ENCODE measurements at places on chromosomes 16 and 17.

- DNase-seq = no peak
Measured at GRCh38 chr16:1081734-1082265, 9.3 kb downstream of the SSTR5 start.

- DNase-seq = no peak
Measured at GRCh38 chr16:57403965-57404817, at the start of gene CCL17. Gene CCL17, plus strand, starts transcription at chr16:57404767. Its CDS starts 9,166 bp downstream, at chr16:57413933.

- no peak for DNase-seq
Measured at GRCh38 chr16:88596483-88596882, 26.3 kb downstream of the ZC3H18 start.

DNA sequence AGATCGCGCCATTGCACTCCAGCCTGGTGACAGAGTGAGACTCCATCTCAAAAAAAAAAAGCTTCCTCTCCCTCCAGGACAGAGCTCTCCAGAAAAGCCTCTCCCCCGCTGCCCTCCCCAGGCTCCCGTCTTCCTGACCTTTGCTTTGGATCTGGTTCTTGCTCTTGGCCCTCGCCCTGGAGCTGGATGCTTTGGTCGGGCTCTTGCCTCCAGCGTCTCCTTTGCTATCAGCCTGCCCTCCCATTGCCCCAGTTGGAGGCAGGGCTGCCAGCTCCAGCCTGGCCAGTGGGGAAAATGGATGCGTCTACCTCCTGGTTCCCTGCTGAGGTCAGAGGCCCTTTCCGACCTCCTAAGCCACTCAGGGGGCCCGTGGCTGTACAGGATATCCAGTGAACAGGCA lies 35.9 kb downstream of the TRARG1 start:
- no peak for DNase-seq

DNA sequence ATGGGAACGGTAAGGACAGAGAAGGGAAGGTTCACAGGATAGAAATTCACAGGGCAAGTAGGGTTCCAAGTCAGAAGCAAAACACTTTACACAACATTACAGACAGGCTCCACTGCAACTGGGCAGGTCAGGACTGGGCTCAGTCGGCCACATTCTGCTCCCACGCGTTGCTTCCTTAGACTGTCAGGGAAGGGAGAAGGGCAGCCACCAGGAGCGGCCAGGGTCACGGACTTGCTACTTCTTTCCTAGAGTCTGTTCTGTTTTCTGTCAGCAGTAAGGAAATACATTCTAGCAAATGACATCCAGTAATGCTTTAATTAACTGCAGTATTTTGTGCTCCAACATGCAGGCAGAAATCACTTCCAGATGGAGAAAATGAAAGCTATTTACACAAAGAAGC lies 160.3 kb upstream of the RPH3AL start:
- DNase-seq = no peak

DNA sequence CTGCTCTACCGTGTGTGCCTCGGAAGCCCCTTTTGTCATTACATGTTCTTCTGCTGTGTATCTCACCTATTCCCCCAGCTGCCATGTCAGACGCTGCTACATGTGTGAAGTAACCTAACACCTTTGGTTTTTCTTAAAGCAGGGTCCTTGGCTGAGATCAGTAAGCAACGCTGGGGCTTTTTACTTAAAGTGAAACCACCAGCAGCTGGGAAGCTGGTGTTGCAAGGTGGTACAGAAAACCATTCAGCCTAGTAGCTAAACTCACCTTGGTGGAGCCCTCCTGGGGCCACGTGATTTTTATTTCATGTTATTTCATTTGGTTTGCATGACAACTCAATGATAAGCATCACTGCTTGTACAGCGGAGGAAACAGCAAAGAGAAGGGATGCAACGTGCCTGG lies 62.6 kb downstream of the PLCG2 start:
- DNase-seq = no peak

DNA sequence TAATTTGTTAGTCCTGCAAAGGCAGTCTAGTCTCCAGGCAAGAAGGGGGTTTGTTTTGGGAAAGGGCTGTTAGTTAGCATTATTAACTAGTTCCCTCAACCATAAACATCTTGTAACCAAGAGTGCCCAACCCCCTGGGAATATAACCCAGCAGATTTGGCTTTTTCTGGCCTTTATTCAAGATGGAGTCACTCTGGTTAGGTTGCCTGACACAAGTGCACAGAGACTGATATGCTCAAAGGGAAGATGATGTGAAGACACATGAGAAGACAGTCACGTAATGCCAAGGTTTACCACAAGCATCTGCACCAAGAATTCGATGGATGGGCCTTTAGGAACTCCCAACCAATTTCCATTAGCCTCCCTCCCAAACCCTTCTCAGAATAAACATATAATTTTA lies 3.9 kb upstream of the SCPEP1 start:
- DNase-seq = no peak

- DNase-seq = no peak
Measured at GRCh38 chr16:47578033-47578432, 116.9 kb downstream of the PHKB start.

- no peak for DNase-seq
Measured at GRCh38 chr17:34306466-34306865, 12.8 kb upstream of the CCL8 start.

- no peak for DNase-seq
Measured at GRCh38 chr16:50156590-50156989, 3.5 kb downstream of the TENT4B start.

- DNase-seq = no peak
Measured at GRCh38 chr16:6964679-6965078, 368.0 kb upstream of the RBFOX1 start.

DNA sequence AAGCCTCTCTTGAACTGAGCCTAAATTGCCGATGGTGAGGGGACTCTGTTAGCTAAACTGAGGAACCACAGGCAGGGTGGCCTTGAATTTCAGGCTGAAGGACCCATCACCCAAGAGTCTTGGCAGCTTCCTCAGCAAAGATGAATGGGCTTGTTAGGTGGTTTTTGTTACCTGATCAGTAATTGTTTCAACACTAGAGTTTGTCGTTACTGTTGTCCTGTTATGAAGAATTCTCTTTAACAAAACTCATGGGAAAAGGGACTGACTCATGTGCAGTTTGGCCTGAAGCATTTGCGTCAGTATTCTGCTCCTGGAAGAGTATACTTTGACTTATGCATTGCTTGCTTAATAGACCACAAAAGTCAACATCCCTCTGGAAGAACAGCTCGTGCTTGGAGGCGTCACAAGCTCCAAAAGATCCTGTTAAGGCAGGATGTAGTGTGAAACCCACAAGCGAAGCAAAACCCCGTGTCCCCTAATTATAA lies 206.0 kb downstream of the IRX3 start:
- no peak for DNase-seq

- no peak for DNase-seq
Measured at GRCh38 chr16:3356118-3356517, 429 bp downstream of the OR2C1 start.

DNA sequence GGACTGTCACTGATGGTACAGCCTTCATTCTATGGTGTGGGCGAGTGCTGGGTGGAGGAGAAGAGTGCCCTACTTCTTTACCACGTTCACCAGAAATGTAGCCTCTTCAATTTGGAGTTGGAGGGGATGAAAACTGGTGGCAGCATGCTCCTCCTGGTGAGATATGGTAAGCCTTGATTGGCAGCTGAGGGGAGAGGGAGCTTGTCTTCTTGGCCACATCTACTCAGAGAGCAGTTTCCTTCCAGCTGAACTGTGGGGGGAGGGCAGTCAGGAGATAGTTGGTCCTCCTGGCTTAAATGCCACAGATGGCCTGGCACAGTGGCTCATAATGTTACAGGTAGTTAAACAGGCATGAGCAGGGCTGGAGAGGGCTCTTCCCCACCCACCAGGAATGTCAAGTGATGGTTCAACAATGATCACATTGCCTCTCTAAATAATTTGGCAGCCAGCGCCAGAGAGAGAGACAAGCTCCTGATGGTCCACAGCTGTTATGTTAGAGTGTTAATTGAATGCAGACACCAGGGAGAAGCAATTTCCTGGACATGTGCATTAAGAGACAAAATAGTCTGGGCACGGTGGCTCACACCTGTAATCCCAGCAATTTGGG lies 9.0 kb upstream of the MAPK3 start:
- no peak for DNase-seq

GRCh38 chr17:74499992-74500391 lies 31.3 kb downstream of the CD300LB start:
- DNase-seq = no peak

- DNase-seq = no peak
Measured at GRCh38 chr17:2170023-2170422, 115.1 kb downstream of the HIC1 start.

- DNase-seq = no peak
Measured at GRCh38 chr16:87895641-87896141, 26.4 kb upstream of the SLC7A5 start.

DNA sequence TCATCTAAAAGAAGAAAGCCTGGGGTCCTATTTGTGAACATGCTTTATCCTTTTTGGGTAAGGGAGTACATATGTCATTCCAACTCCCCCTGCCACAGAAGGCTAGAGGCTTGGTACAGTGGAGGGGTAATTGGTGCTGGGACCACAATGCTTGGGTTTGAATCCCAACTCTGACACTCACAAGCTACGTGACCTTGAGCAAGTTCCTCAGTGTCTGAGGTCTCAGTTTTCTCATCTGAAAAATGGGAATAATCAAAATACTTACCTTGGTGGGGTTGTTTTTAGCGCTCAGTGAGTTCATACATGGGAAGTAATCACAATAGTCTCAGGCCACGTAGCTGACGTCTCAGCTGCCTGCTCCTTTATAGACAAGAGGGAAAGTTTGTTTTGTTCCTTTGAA lies 150.8 kb downstream of the CPPED1 start:
- no peak for DNase-seq

DNA sequence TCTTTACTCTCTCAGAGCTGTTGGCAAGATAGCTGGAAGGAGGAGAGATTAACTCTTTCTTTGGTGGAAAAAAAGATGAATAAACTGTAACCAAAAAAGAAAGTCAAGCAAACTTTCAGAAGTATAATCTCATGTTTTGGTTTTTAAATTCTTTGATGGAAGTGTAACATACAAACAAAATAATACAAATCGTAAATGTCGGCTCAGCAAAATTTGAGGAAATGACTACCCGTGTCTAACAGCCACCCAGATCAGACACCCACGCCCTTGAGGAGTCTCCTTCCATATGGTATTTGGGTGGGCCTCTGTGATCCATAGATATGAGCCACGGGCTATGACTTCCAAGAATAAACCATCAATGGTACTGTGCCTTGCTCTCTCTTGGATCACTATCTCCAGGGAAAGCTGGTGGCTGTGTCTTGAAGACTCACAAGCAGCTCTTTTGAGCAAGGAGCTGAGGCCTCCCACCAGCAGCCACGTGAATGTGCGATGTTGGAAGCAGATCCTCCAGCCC lies 9.6 kb upstream of the CD300C start:
- DNase-seq = no peak

DNA sequence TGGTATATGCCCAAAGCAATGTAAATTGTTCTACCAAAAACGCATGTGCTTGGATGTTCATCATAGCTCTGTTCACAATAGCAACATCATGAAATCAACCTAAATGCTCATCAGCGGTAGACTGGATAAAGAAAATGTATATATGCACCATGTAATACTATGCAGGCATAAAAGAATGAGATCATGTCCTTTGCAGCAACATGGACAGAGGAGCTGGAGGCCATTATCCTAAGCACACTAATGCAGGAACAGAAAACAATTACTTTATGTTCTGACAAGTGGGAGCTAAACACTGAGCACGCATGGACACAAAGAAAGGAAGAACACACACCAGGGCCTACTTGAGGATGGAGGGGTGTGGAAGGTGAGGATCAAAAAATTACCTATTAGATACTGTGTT lies 33.7 kb downstream of the TANC2 start:
- DNase-seq = no peak

DNA sequence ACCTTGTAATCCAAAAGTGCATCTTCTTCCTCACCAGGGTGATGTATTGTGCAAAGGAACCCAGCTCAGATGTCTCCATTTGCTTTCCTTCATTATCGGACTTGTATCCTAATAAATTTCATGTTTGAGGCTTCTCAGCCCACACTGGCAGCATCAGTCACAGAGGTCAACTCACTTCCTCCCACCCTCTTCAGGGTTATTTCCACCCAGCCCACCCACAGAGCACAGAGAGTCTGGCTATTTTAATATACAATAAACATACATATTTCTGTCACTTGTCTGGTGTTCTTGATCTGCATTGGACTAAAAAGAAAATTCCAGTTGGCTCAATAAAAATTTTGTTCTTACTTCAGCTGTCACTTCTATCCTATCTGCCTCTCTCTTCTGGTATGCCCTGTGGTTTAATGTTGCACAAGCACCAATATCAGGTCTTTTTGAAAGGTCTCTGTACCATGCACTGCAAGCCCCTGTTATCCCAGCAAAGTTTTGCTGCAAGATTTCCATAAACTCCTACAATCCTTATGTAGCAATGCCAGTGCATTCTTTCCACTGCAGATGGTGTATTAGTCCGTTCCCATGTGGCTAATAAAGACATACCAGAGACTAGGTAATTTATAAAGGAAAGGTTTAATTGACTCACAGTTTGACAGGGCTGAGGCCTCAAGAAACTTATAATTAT lies 201.8 kb downstream of the CDH11 start:
- DNase-seq = no peak

DNA sequence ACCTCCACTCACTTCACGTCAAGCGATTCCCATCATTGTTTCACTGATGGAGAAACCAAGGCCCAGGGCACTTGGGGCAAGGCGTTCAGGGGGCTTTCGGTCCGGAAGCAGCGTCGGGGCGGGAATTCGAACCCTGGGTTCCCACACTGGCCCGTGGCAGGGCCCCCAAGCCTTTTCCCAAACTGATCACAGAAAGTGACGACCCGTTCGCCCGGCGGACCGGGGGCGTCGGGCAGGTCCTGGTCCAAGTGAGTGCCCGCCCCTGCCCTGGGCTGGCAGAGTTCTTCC lies 856 bp upstream of the MON1B start:
- no peak for DNase-seq

- DNase-seq = no peak
Measured at GRCh38 chr16:23464196-23464595, 11.2 kb upstream of the COG7 start.

DNA sequence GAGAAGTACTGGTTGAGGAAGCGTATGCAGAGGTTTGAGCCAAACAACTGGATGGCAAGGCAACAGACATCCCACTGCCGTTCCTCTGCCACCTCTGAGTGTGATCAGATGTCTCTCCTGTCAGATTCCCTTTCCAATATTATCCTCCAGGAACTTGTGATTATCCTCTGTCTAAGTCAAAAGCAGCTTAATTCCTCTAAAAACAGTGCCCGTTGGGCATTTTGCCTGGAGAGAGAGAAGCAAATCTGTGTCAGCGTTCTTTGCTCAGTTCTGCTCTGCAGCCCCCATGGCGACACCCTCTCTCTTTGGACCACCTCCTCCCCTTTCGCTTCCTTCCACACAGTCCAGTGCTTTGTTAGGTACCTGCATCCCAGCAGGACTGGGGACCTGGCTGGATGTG lies 56.1 kb upstream of the TBX2 start:
- no peak for DNase-seq
